ENCODE measurements at places on chromosomes 13 and 19.

DNA sequence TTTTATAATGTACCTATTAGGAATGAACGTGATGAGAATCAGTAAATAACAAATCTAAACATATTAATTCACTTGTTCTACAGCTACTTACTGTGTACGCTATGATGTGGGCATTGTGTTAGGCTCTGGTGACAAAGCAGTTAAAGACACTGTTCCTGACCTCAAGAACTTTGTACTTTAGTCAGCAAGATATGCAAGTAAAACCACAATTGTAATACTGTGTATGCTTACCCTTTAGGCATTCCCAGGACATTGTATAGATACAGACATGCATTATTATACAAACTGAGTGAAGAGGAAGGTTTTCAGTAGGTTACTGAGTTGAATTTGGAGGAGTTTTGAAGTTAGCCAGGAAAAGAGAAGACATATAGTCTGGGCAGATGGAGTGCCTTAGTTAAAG, 435.8 kb downstream of the HS6ST3 start:
- no peak for DNase-seq

- DNase-seq = no peak
These were observed 1.5 kb upstream of the CEBPA start for GRCh38 chr19:33303791-33304345.

GRCh38 chr13:59970847-59971246, 192.9 kb downstream of the DIAPH3 start:
- DNase-seq = no peak

DNA sequence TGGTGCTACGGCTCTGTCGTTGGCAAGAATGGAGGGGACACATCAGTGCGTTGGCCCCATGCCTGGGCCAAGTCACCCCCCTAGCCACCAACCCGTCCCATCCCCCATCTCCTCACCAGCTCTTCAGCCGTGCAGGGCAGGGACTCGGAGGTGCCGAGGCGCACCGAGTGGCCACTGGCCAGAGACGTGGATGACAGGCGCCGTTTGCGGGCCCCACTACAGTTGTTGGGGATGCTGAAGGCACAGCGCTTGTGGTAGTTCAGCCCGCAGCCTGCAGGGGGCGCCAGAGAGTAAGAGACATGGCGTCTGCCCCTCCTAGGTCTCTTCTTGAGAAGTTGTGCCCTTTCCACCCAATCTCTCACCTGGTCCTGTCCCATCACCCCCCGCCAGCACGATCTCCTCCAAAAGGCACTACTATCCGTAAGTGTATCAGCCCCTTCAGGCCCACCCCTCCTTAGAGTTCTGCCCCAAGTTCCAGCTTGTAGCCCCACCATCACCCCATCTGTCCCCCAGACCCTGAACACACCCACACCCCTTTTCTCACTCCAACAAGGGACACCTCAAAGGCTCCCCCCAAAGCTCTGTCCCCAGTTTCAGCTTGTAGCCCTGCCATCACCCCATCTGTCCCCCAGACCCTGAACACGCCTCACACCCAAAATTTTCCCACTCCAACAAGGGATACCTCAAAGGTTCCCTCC, 12.4 kb downstream of the PRKD2 start:
- DNase-seq = peak; percentile 89

DNA sequence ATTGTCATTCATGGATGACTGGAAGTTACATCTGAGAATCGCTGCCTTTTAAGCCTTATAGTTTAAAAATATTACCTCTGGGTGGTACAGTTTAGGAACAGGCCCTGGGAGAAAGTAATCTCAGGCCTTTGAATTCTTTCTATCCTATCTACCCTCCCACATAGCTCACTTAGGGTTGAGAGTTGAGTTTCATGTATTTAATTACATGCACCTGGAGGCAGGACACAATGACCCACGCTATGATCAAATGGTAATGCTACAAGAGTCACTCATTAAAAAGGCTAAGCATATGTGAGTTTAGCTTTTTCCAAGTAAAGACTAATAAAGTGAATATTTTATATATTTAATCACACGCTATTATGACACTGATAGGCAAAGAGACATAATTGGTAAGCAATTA, 25.3 kb upstream of the MED4 start:
- no peak for DNase-seq

- no peak for DNase-seq
These were observed 28.7 kb upstream of the SLC7A10 start for GRCh38 chr19:33254245-33254824.

Data from GM03348 (cell line).